Endodermal cell (in vitro differentiated cells): ENCODE measurements at places on chromosomes 11 and 22. TPM values are rescaled to one million over a fixed set of nuclear protein-coding genes. Genes with fewer than 3 reads are reported as not detected.

DNA sequence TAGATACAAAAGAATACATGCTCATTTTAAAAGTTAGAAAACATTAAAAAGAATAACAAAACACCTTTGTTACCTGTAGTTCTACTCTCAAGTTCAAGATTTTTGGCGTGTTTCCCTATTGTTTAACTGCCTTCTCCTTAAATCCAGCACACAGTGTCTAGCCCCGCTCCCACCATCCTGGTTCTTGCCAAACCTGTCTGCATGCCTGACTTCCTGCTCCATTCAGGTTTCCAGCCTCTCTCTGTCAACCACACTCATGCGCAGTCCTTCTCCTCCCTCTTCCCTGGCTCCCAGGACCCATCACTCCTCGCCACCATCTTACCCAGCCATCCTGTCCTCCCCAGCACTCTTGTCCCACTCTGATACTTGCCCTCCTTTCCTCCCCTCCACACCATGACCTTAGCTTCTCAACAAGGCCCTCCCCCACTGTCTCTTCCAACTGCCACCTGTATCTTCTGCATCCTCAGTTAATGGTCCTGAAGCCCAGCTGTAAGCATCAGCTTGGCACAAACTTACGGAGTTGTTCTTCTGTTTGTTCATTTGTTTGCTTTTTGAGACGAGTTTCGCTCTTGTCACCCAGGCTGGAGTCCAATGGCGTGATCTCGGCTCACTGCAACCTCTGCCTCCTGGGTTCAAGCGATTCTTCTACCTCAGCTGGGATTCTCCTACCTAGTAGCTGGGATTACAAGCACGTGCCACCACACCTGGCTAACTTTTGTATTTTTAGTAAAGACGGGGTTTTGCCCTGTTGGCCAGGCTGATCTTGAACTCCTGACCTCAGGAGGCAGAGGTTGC is 7.5 kb upstream of the MYH9 start:
- H3K27ac ChIP-seq, result no peak overlapping the region
- H3K4me1 ChIP-seq, result no peaks in the 10 kb centered on the region
- no peaks in the 10 kb centered on the region for H3K36me3 ChIP-seq

GRCh38 chr11:112558691-112559090 is 298.0 kb upstream of the PLET1 start:
- H3K36me3 ChIP-seq, result no peaks in the 10 kb centered on the region
- H3K4me1 ChIP-seq, result no peaks in the 10 kb centered on the region
- H3K27ac ChIP-seq, result no peak overlapping the region

DNA sequence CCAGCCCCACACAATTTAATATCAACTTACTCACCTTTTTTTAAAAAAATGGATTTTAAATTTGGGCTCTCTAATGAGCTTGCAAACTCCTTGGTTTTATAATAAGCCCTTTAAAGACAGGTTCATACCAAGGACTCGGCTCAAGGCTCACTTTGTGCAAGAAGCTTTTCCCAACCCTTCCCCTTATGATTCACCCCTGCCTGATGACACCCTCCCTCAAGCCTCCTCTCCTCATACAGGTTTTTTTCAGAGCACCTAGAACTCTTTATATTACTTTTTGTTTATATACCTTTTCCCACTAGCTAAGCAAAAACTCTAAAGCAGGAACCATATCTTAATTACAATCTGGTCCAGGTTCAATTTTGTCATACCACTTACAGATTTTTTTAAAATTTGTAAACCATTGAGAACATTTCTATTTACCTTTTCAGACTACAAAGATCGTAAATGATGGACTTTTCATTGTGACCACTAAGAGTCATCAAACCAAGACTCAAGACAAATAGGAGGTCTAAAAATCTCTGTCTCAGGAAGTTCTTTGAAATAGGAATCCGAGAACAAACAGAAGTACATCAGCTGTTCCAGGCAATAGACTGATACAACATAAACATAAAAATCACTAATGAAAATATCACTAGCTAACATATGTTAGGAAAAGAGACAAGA is 13.1 kb upstream of the EXPH5 start:
- H3K4me3 ChIP-seq, result no peak overlapping the region
- H3K27me3 ChIP-seq, result no peaks in the 10 kb centered on the region
- no peaks in the 10 kb centered on the region for H3K36me3 ChIP-seq
- peaks cover 4% of the 10 kb centered on the region for H3K4me1 ChIP-seq
- no peak for DNase-seq
- no peak overlapping the region for H3K27ac ChIP-seq

The CAPN5 gene
- total RNA-seq, result 17.5 to 50.2 TPM (median 23.0 TPM) in 3 replicates

DNA sequence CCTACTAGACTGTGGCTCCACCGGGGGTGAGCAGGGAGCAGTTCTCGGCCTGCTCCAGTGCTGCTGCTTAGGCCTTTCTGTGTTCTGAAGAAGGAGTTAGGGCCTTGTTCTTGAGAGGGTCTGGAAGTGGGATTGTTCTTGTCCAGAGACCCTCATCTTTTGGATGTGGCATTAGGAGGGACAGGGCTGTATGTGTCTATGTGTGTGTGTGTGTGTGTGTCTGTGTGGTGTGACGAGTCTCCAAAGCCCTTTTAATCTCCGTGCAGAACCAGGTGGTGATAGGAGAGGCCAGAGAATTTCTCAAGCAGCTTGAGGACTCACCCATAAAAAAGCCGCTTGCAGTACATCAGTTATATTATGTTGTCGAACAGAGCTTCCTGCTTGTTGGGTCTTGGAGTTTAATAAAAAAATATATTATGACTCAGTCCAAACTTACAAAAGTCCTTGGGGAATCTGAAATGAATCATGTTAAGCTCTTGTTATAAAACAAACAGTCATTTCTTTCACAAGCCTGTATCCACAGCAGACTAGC is 196.5 kb downstream of the TENM4 start:
- H3K4me1 ChIP-seq, result no peaks in the 10 kb centered on the region
- H3K4me3 ChIP-seq, result no peak overlapping the region
- no peak overlapping the region for H3K27ac ChIP-seq

- no peaks in the 10 kb centered on the region for H3K27me3 ChIP-seq
- H3K4me1 ChIP-seq, result peaks cover 7% of the 10 kb centered on the region
Measured at GRCh38 chr11:65915821-65916251, 3.0 kb downstream of the C11orf68 start.

GRCh38 chr11:119538753-119539152 is 115.8 kb upstream of the THY1 start:
- no peak overlapping the region for H3K4me3 ChIP-seq
- no peaks in the 10 kb centered on the region for H3K27me3 ChIP-seq
- peak; percentile 34 for DNase-seq
- H3K4me1 ChIP-seq, result peaks cover 10% of the 10 kb centered on the region
- no peaks in the 10 kb centered on the region for H3K36me3 ChIP-seq
- no peak overlapping the region for H3K27ac ChIP-seq

- H3K4me3 ChIP-seq, result no peak overlapping the region
- no peak overlapping the region for H3K27ac ChIP-seq
- H3K4me1 ChIP-seq, result no peaks in the 10 kb centered on the region
- H3K27me3 ChIP-seq, result peaks cover 14% of the 10 kb centered on the region
- H3K36me3 ChIP-seq, result no peaks in the 10 kb centered on the region
Measured at GRCh38 chr22:37002633-37003032, 16.6 kb downstream of the TST start.

- no peak overlapping the region for H3K4me3 ChIP-seq
- no peaks in the 10 kb centered on the region for H3K27me3 ChIP-seq
- H3K27ac ChIP-seq, result no peak overlapping the region
- H3K36me3 ChIP-seq, result no peaks in the 10 kb centered on the region
- no peak for DNase-seq
Measured at GRCh38 chr22:36541831-36542411, 13.0 kb upstream of the EIF3D start.

DNA sequence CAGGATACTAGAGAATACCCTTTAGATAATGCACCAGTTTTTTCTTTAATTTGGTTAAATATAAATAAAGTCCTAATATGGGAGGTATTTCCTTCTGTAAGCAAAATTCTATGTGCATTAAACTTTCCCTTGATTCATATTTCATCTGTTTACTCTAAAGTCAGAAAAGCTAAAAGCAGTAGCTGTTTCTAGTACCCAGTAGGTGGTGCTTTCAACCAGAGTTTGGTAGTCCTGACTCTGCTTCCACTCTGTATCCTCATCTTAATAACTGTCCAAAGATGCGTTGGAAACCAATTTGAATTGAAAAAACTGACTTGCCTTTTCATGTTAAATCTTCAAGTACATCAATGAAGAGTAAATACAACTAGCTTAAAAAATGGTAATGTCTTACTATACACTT is 1065.2 kb downstream of the JRKL start:
- no peak overlapping the region for H3K4me3 ChIP-seq
- DNase-seq, result no peak
- no peaks in the 10 kb centered on the region for H3K27me3 ChIP-seq

DNA sequence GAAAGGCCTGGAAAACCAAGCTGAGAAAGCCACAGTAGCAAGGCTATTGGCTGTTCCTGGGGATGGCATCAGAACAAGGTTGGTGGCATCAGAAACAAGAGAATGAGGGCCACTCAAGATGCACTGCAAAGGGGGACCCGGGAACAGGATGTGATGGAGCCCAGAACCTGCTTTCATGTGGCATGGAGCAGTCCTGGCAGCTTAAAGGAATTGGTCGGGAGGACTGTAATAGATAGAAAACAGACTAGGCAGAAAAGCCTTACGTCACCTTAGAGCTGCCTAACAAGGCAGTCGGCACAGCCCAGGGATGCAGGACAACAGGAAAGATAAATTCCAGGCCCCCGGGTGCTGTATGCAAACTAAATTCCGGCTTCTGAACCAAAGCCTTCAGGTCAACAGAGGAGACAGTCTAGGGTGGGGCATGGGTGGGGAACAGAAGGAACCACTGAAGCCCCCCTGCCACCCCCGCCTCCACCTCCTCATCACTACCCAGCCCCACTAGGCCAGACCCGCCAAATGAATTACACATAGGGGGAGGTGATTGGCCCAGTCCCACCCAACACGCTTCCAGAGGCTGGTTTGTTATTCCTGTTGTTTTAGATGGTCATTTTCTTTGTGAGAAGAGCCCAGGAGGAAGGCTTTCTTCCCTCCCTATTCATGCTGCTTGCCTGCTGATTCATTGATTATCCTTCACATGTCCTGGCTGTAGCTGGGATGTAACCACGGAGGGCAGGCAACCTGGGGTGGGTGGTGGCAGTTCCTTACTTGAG is 25.7 kb upstream of the LRRC55 start:
- H3K36me3 ChIP-seq, result no peaks in the 10 kb centered on the region
- peak overlapping the region; percentile 13 for H3K27ac ChIP-seq
- no peaks in the 10 kb centered on the region for H3K4me1 ChIP-seq
- H3K4me3 ChIP-seq, result no peak overlapping the region

The POU2AF2 gene
- total RNA-seq, result not detected in 3 replicates

The FERMT3 gene
- total RNA-seq, result 5.3 and 7.0 TPM in 2 replicates

The APLNR gene
- 2.9 to 3.7 TPM (median 3.5 TPM) in 3 replicates for total RNA-seq

DNA sequence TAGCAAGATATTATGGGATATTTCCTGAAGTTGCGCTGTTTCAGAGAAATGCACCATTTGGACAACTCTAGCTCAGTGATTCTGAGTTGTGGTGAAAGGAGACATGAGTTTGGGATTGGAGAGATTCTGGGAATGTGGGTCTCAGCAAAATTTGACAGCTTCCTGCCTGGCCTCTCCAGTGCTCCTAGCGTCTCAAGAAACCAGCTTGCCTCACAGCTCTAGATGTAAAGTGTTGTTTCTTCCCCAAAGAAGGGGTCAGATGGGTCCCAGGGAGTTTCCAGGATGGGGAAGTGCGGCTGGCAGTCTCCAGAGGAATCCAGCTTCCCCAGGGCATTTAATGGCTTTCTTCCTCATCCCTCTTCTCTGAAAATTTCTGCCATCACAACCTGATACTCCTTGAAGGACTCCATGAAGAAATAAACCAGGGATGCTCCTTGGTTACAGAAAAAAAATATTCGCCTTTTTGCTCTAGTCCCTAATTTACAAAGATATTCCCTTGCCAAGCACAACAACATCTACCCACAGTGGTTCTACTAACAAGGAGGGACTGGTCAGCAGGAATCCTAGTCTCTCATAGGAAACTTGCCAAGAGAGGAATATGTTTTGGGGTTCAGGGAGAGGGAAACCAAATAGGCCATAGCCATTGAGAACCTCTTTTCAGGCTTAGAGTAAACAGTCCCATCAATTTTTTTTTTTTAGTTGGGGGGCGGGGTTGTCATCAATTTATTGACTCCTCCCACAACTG is 185.4 kb upstream of the E2F8 start:
- H3K36me3 ChIP-seq, result no peaks in the 10 kb centered on the region
- DNase-seq, result no peak
- H3K27me3 ChIP-seq, result no peaks in the 10 kb centered on the region
- H3K4me1 ChIP-seq, result no peaks in the 10 kb centered on the region
- H3K4me3 ChIP-seq, result no peak overlapping the region
- H3K27ac ChIP-seq, result no peak overlapping the region

DNA sequence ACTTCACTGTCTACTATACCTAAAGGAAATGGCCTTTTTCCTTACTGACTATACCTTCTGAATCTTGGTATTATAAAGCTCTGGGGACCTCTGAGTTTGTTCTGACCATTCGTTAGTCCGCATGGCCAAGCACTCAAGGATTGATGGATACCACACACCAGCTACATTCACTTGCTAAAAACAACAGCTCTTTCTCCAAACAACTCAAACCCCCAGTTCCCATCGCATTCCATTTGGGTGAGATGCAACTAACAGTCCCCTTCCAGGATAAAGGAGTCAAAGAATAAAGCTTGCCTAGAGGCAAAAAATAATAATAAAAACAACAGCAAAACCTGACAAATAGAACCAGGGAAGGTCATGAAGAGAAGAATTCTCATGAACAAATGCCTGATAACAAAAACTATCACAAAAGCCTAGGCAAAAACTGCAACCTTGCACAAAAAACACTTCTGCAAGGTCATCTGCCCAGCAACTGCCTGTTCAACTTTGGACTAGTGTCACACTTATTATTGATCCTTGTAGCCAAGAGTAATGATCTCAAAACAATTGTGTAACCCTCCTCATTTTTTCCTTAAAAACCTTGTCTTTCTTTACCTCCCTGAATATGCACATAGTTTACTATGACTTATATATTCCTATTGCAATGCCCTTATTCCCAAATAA is 139.0 kb upstream of the GUCY1A2 start:
- peaks cover 9% of the 10 kb centered on the region for H3K4me1 ChIP-seq
- peak; percentile 60 for DNase-seq
- H3K36me3 ChIP-seq, result no peaks in the 10 kb centered on the region
- H3K27ac ChIP-seq, result no peak overlapping the region

GRCh38 chr11:128394431-128395089 is 192.8 kb downstream of the ETS1 start:
- DNase-seq, result no peak
- no peak overlapping the region for H3K4me3 ChIP-seq
- H3K4me1 ChIP-seq, result peaks cover 6% of the 10 kb centered on the region
- no peaks in the 10 kb centered on the region for H3K36me3 ChIP-seq
- H3K27me3 ChIP-seq, result no peaks in the 10 kb centered on the region

The DEUP1 gene
- total RNA-seq, result 0.59 TPM in 1 of 2 replicates, not detected in the other

- H3K27ac ChIP-seq, result no peak overlapping the region
- H3K4me3 ChIP-seq, result no peak overlapping the region
- no peaks in the 10 kb centered on the region for H3K36me3 ChIP-seq
Measured at GRCh38 chr11:120923866-120924508, 99.9 kb upstream of the TBCEL start.

The MPPED2 gene
- 1.5 to 4.5 TPM (median 2.5 TPM) in 3 replicates for total RNA-seq

GRCh38 chr11:811446-812245 is 1.9 kb downstream of the RPLP2 start:
- H3K4me1 ChIP-seq, result no peaks in the 10 kb centered on the region
- no peak for DNase-seq
- H3K27ac ChIP-seq, result no peak overlapping the region
- peak overlapping the region; percentile 89 for H3K4me3 ChIP-seq
- H3K36me3 ChIP-seq, result peaks cover 31% of the 10 kb centered on the region

The TSPO gene
- total RNA-seq, result 9.6 to 12.4 TPM (median 10.5 TPM) in 3 replicates

GRCh38 chr11:28384418-28384817 is 276.2 kb downstream of the METTL15 start:
- no peaks in the 10 kb centered on the region for H3K27me3 ChIP-seq
- no peaks in the 10 kb centered on the region for H3K4me1 ChIP-seq
- DNase-seq, result no peak
- H3K36me3 ChIP-seq, result no peaks in the 10 kb centered on the region

The TTC38 gene
- 33.5 and 35.9 TPM in 2 replicates for total RNA-seq

The ISX gene
- total RNA-seq, result 0.13 to 0.15 TPM in 2 of 3 replicates, not detected in the other

The MMP20 gene
- not detected in 2 replicates for total RNA-seq
